ENCODE measurements at places on chromosomes 6 and 20.

GRCh38 chr6:36716476-36717093, 19.0 kb downstream of the RAB44 start:
- no peak for DNase-seq

GRCh38 chr6:145887969-145888368, 73.4 kb upstream of the FBXO30 start:
- DNase-seq, result peak; percentile 25

- DNase-seq, result no peak
Observed at GRCh38 chr6:1390946-1391799, 1.8 kb downstream of the FOXF2 start.

GRCh38 chr6:154773610-154774089, 40.4 kb downstream of the SCAF8 start:
- DNase-seq, result no peak

DNA sequence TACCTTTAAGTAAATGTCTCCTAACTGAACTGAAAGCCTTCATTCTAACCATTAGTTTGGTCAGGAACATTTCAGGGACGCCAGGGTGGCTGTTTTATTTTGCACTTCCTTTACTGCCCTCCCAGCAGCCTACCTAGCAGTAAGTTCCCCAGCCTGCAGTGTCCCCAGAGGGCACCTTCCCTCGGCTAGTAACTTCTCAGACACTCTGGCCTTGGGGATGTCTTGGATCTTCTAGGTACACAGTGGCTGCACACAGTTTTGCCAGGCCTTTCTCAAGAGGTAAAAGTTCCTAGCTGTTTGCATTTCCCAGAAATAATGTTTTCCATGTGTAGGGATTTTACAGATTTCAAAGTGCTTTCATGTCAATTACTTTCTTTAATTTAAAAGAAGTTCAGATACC, 378 bp upstream of the LAMA2 start:
- no peak for DNase-seq

DNA sequence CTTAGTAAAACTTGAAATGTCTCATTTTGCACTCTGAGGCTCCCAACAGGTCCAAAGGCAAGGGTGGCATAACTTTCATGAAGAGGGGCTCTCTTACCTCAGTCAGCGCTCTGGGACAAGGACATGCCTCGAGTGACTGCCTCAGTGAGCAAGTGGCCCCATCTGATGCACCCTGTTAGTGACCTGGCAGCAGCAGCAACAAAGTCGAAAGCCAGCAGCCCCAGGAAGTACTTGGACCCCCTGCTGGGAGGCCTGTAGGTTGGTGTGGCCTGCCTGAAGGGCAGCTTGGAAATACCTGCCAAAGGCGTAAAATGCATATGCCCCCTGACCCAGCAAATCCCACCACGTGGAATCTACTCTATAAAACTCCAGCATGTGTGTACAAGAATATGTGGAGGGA, 13.2 kb downstream of the MAP1LC3A start:
- DNase-seq, result no peak

DNA sequence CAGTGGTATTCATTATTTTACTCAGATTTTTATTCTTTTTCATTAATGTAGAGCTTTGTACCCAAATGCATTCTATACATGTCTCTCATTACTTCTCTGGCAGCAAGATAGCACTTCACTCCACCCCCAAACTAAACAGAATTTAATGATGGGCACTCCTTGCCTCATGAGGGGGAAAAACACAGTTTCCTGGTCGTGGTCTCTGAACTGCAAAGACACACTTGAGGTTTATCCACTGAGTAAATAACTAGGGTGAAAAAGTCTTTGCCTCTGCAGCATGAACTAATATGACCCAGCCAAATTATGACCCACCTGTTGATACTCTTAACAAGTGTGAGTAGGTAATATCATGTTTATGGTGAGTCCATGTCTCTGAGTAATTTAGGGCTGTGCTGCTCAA, 785.2 kb upstream of the FLRT3 start:
- DNase-seq, result no peak

GRCh38 chr6:46410334-46410953, 80.8 kb downstream of the RCAN2 start:
- peak; percentile 63 for DNase-seq

- no peak for DNase-seq
Observed at GRCh38 chr6:156017838-156018237, 562.2 kb upstream of the NOX3 start.

DNA sequence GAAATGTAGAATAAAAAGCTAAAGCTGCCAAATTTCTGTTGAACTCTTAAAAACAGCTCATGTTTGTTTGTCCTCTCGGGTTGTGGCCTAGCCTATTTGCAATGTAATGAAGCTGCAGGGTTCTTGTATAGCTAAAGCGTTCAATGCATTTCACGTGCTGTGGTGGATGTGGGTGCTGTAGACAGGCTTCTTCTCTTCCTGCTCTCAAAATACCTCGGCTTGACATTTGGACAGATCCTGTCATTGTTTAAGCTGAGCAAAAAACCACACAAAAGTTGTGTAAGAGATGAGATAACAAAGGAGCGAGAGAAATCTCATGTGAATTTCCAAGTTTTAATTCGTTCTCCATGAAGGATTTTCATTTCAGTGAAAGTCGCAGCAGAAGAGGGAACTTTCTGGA, 196.3 kb upstream of the UST start:
- DNase-seq, result peak; percentile 36

GRCh38 chr6:41583565-41583964, 37.4 kb downstream of the FOXP4 start:
- no peak for DNase-seq

DNA sequence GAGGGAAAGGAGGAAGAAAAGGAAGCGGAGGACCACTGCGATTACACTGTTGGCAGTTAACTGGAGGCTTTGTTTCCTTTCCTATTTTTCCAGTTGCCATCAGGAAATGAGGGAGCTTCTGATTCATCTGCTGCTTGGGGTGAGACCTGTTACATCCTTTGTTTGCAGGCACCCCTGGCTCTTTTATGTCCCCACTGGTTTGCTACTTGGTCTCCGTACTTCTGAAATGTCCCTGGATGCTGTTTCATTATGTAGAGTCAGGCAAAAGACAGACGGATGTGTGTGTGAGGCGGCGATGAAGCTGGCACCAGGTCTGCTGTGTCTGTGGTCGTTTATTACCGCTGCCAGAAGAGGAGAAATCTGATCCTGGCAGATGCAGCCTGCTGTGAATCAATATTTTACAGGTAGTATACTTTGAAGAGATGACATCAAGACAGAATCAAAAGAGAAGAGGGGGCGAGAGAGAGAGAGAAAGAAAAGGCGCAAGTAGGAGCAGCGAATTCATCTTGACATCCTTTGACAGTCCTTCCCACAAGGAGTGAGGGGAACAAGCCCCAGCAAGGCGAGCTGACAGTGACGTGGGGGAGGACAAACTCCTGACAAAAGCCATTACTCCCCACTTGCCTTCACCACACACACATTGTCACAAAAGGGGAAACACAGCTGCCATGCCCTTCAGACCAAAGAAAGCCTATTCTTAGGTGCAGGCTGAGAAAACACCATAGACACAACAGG, 145.9 kb upstream of the FBXL4 start:
- no peak for DNase-seq

DNA sequence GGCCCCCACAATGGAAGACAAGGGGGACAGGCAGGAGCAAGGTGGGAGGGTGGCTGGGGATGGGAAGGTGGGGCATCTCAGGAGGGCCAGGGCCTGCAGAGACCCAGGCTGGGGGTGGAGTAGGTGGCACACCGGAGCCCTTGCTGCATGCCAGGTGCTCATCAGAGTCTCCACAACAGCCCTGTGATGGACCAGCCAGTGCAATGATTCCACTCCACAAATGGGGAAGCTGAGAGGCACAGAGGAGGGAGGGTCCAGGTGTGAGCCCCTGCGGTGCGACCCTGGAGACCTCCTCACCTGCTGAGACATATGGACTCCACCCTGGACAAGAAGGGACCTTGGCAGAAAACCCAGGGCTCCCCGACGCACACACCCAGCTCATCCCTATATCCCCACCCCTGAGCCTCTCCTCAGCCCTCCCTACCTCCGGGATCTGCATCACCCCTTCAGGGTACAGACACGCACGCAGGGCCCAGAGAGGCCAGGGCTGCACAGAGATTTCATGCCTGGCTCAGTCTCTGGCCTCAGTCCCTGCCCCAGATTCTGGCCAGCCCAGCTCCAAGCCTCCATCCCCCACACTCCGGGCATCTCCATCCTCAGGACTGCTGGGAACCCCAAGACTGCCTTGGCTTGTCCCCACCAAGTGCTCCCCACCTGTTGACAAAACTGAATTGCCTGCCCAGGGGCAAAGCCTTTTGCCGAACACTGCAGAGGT, 7.1 kb upstream of the GRM4 start:
- no peak for DNase-seq

GRCh38 chr6:108785653-108786052, 62.6 kb upstream of the ARMC2 start:
- DNase-seq, result no peak

GRCh38 chr20:59718751-59719150, 114.4 kb downstream of the PHACTR3 start:
- no peak for DNase-seq

DNA sequence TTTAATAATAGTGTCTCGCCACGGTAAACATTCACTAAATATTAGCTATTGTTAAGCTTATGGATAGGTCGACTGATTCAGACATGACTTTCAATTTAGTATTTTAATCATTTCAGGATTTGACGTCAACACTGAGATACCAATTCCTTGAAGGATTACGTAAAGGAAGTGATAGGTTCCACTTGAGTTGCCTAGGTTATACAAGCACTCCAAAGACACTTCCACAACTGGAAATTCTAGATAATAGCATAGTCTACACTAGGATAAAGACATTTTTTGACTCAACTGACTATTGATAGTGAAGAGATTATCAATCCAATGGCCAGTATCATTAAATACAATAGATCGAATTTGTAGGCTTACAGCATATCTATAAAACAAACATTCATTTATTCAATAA, 63.9 kb upstream of the NHSL1 start:
- DNase-seq, result no peak

DNA sequence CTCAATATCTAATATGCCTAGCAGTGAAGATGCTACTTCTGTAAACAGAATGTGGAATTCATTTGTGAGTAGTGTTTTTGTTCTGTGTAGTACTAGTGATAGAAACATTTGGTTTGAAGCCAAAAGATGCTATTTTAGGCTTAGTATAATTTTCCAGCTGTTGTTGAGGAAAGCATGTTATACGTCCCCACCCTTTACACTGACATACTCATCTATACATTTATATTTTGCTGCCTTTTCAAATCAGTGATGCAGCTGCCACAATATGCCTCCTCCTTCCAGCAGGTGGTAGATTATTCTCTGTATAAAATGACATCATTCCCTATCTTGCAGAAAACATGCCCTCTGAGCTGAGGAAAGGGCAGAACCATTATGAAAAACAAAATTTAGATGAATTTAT, 1217.6 kb upstream of the GJE1 start:
- DNase-seq, result no peak

DNA sequence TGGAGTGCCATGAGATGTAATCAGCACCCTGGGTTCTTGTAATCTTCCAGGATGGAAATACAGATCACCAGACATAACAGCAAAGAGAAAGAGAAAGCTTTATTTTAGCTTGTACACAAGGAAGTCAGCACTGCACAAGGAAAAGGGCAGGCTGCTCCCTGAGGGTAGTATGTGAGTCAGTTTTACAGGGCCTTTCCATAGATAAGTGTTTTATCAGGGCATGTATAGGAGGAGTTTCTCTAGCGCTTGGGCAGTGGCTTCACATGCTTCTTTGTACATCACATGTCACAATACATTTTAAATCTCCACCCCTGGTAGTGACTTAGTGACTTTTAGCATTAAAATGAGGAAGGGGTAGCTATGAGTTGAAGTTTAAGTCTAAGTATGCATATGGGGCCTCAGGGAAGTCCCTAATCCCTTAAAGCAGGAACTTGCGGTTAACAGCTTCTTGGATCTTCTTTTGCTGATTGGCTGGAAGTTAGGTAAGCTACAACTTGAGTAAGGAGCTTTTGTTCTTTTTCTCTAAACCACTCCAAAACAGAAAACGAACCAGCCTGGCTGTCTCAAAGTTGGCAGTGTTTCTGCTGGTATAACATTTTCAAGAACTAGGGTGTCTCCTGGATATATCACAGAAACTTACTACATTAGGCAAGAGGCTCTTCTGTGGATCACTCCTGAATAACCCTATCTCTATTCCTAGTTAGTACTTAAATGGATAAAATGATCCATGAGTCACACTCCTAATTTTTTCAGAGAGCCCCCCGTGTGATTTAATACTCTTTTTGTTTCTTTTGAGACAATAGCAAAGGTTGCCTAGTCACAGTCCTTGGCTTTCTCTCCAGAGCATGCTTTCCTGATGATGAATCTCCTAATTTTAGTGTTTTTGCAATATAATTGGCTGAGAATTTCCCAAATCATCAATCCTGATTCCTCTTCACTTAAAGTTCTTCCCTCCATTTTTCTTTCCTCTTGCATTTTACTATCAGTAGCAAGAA, 60.2 kb downstream of the MRAP2 start:
- peak; percentile 51 for DNase-seq

DNA sequence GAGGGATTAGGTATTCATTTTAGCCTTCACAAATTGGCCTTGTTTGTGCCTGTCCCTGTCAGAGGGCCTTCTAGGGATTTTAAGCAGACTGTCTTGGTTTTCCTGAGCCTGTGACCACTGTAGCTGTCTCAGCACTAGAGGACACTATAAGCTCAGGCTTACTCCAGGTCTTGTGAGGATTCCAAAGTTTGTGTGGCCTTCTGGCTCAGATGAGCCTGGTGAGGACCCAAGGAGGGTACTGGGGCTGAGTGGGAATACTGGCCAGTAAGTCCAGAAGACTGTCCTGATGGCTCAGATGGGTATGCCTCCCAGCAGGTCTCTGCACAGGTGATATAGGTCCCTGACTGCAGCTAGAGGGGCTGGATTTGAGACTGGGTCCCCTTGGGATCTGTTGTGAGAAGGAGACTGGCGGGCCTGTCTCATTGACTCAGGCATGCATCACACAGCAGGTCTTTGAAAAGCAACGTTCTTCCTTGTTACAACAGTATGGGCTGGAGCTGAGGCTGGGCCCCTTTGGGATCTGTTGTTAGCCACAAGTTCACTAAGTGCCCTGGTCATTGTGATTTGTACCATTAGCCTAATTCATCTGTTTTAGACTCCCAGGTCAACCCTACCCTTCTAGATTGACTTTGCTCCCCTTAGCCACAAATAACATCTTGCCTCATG, 26.3 kb upstream of the TFB1M start:
- DNase-seq, result no peak

DNA sequence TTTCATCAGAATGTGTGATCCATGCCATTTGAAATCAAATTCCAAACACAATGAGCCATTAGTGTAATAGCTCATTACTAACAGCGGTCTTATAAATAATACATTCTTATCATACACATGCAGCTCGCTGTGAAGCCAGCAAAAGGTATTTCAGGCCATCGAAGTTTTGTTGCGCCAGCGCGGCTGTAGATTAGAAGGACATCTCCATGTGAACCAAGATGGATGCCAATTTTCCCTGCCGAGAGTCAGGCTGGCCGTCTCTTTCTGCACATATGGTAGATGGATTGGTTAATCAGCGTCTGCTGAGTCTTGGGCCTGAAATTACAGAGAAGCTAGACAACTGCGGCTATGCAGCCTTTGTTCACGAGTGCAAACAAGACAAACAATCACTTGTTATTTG, 44.1 kb downstream of the CFAP61 start:
- no peak for DNase-seq

GRCh38 chr6:158560836-158561320, 987 bp downstream of the TMEM181 start:
- peak; percentile 61 for DNase-seq

- DNase-seq, result no peak
Observed at GRCh38 chr6:165611294-165611693, 51.7 kb downstream of the PDE10A start.

GRCh38 chr20:43667341-43668132, 623 bp downstream of the MYBL2 start:
- peak; percentile 79 for DNase-seq
